GM04504 (cell line): ENCODE measurements at places on chromosomes 6 and 20.

DNA sequence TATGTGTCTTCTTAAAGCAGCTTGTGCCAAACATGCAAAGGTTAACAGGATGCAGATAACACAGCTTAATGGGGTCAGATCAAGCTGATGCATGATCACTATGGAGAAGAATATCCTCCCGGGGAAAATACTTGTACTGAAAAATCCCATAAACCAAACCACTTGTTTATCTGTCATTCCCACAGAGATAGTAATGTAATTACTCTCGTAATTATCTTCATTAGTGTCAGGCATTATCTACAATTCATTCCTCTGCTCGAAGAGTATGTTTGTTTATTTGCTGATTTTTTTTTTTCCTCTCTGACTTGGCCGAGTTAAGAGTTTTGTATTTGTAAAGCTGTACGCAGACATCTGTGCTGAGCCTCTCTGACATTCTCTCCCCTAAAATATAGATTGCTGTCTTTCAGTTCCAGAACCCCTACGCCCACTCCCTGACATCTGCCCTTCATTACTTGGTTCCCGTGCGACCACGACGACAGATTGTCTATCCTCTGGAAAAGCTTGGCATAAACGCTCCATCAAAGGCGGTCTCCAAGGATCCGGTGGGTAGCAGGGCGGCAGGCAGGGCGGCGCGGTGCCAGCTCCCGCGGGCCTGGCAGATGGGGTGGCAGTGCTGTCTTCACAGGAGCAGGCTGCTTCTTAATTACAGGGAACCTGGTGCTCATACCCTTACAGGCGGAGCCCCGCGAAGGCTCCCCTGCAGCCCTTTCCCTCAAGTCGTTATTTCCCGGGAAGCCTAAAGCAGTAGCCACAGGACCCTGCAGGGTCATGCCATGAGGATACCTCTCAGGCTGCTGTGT is 147.2 kb downstream of the CFAP61 start:
- no peak for DNase-seq

- no peak for DNase-seq
Observed at GRCh38 chr6:21079468-21080048, 514.0 kb upstream of the SOX4 start.

DNA sequence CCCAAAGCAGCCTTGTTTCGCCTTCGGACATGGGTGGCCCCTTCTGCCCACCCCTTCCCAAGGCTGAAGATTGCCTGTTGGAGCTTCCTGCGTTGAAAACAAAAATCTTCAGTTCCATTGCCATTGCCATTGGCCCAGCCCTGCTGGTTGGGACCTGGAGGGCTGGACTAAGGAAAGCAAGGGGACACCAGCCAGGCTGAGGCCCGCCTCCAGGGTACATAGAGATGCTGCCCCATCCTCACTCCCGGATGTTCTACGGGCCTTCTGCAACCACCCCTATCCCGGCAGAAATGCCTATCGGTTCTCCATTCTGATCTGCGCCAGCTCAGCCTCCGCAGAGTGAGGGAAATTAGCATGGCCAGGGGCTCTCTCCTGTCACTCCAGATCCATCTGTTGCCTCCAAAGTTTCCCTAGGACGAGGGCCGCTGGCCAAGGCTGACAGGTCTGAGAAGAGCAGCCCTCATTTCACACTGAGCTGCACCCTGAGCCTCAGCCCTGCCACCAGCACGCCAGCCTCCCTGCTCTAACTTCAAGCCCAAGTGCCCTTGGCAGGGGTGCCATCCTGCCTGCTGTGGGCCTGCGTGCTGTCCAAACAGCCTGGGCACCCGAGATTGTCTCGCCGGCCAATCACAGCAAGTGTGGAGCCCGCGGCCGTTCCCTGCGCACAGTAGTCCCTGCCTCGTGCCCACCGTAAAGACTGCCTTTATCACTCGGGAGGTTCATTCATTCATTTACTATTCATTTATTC is 13.4 kb upstream of the STX16 start:
- no peak for DNase-seq

- DNase-seq = no peak
Observed at GRCh38 chr6:39188571-39188970, 40.7 kb downstream of the KCNK5 start.

- DNase-seq = no peak
Observed at GRCh38 chr6:15171026-15171425, 74.8 kb upstream of the JARID2 start.

- DNase-seq = no peak
Observed at GRCh38 chr6:155795173-155795796, 339.6 kb upstream of the NOX3 start.

- no peak for DNase-seq
Observed at GRCh38 chr6:157209865-157210530, 113.3 kb downstream of the TMEM242 start.

DNA sequence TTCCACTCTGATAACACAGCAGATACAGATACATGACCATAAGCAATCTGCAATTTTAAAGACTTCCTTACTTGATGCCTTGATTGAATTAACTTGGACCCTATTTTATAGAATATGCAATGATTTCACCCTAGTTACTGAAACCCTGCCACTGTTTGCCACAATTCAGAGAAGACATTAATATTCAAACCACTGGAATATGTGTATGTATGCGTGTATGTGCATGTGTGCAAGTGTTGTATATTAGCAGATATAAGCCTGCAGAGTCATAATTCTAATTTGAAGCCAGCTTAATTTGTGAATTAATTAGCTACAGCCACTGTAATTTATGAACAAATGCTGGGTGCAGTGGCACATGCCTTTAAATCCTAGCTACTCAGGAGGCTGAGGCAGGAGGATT is 9.3 kb downstream of the VNN2 start:
- DNase-seq = no peak

DNA sequence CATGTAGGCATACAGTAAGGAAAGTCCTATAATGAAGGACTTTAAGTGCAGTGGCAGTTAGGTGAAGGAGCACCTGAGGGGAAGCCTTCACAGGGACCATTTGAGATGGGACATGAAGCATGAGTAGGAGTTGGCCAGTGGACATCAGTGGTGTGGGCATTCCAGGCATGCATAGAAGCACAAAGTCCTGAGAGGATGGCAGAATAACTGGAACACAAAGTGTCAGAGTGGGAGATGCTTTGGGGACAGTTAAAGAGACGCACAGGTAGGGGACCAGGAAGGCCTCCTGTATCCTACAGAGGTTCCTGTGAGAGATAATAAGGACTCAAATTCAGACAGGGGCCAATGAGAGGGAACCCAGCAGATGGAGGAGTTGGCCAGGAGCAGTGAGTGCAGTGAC is 26.4 kb upstream of the EFHC1 start:
- no peak for DNase-seq

DNA sequence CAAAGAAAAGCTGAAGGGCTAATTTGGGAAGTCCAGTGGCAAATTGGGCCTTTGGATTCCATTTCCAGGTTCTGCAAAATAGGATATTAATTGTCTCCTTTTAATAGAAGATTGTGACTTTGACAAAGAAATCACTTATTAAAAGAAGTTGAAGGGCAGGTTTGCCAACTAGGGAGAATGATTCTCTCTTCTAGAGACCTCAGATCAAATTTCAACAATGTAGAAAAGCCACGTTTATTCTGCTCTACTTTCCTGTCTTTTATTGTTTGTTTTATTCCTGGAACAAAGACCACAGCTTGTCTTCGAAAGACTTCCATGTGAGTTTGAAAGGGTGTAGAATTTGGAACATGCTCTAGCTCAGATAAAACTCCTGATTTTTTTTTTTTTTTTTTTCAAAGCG is 65.5 kb upstream of the PRL start:
- DNase-seq = no peak

DNA sequence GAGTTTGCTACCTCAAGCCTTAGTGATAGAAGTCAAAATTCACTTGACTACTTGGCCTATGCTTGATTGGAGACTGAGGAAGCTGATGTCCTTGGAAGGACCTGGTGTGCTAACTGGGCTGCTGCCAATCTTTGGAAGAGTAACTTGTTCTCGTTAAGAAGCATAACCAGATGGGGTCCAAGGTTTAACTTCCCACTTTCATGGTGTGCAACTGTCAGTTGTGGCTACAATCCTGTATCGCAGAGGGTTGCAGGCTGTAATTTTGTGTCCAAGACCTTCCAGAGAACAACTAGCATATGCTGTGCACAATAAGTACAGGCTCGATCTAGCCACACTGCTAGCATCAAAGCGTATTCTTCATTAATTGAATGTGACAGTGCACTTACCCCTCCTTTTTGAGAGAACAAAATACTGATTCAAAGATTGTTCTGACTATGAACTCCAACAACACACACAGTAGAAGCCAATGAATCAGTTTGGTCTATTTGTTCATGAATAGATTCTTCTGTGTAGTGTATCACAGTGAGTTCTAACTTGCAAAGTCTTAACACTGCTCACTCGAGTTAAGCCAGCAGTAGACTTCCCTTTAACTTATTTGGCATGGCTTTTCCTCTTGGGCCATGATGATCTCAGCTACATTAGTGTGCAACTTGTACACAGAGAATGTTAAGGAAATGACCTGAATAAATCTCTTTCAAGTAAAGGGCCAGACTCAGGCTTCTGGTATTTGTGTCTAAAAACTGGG is 15.8 kb upstream of the PLCB1 start:
- no peak for DNase-seq

- DNase-seq = no peak
Observed at GRCh38 chr20:58590679-58591473, 60.2 kb upstream of the STX16 start.

- no peak for DNase-seq
Observed at GRCh38 chr20:62622877-62623487, 19.3 kb upstream of the SLCO4A1 start.

GRCh38 chr6:129351807-129352206 is 358.2 kb downstream of the ARHGAP18 start:
- no peak for DNase-seq

- DNase-seq = no peak
Observed at GRCh38 chr20:35617397-35618262, 2.0 kb downstream of the SPAG4 start.

DNA sequence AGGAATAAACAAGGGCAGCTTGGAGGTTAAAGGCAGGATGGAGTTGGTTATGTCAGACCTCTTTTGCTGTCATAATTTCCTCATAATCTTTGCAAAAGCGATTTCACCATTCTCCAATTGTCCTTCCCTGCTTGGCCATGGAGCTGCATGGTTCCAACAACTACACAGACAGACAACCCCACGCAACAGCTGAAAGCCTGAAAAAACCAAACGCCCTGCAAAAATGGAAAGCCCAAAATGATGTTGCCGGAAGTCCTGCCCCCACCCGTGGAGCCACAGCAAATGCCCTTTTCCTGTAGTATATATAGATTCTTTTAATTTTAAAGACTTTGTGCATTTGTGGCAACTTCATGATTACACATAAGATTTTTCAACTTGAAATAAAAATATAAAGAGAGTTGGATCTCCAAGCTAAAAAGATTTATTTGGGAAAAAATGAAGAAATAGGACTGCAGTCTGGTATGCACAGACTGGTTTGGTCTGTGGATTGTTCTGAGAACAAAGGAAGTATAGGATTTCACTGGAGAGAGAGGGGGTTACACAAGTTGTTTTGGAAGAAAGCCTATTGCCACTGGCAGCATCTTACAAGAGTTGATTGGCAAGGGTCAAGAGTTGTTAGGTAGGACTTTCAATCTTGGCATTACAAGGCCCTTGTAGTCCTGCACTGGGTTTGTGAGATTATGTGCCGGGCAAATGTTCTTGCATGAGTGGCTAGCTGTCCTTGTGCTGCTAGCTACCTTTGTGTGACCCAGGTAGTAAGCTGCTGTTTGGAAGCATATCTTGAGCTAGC is 190.0 kb downstream of the C6orf118 start:
- DNase-seq = no peak

DNA sequence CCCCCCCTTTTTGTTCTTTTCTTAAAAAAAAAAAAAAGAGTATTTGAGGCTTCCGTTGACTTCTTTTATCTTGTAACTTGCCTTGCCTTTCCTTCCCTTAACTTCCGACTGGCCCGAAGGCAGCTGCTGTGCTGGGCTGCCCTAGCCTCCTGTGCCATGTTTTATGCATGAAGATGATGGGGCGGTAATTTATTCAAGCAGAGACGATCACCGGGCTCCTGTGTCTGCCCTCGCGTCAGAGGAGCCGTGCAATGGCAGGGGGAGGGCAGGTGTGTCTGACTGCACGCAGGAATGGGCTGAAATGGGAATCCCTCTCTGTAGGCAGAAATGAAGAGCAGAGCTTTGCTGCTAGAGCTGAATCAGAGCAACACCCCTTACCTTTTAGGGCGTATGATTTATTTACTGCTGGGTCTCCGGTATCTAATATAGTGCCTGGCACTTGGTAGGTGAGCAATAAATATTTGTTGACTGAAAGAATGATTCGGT is 106.3 kb upstream of the RIPOR2 start:
- DNase-seq = no peak

- no peak for DNase-seq
Observed at GRCh38 chr20:51017251-51017650, 5.7 kb downstream of the KCNG1 start.

- DNase-seq = no peak
Observed at GRCh38 chr6:167845856-167846255, 19.1 kb downstream of the AFDN start.

- DNase-seq = no peak
Observed at GRCh38 chr20:45782890-45783289, 8.8 kb downstream of the WFDC3 start.

DNA sequence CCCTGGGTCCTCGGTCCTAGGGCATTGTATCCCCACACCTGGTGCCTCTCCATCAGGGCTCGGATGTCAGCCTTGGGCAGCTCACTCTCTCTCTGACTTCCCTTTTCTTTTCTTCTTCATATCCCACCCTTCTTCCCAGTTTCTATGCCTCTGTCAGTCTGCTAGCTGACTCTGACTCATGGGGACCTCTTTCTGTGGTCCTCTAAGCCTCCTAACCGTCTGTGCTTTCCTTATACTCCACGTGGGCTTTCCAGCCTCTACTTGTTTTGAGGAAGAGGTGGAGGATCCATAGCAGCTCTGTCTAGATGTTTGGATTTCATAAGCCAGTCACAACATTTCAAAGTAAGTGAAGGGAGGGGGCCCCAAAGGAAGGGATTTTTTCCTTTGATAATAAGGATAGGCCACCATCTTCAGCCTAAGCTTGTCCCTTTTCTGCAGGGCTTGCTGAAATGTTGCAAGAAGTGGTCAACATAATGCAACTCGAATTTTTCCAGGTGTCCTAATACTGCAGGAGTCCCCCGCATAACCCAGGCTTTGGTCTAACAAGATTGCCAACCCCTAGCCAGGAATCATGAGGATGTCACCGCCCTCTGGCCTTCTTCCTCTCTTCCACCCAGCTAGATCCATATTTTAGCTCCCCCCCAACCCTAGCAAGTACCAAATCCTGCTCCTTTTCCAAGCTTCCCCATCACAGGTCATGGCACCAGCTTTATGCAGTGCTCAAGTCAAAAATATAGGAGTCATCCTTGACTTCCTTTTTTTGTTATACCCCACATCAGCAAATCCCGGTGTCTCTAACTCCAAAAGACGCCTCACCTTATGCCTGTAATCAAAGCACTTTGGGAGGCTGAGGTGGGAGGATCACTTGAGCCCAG is 8.7 kb upstream of the PLTP start:
- no peak for DNase-seq

DNA sequence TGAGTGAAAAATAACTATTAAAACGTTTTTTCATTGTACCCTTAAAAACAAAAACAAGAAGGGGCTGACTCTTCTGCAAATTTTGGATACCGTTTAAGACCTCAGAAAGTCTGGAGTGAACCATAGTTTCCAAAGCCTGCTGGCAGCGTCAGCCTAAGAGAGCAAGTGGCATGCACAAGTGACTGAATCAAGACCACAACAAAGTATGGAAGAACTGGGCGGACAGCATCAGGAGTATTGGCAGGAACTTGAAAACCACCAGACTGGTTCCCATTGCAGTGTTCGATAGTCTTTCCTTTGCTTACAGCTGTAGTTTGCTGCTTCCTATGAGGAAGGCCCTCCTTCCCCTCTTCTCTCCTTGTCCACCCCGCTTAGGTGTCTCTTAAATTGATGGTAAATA is 33.7 kb upstream of the MYLIP start:
- DNase-seq = no peak
